ENCODE measurements at places on chromosomes 12 and 14.

DNA sequence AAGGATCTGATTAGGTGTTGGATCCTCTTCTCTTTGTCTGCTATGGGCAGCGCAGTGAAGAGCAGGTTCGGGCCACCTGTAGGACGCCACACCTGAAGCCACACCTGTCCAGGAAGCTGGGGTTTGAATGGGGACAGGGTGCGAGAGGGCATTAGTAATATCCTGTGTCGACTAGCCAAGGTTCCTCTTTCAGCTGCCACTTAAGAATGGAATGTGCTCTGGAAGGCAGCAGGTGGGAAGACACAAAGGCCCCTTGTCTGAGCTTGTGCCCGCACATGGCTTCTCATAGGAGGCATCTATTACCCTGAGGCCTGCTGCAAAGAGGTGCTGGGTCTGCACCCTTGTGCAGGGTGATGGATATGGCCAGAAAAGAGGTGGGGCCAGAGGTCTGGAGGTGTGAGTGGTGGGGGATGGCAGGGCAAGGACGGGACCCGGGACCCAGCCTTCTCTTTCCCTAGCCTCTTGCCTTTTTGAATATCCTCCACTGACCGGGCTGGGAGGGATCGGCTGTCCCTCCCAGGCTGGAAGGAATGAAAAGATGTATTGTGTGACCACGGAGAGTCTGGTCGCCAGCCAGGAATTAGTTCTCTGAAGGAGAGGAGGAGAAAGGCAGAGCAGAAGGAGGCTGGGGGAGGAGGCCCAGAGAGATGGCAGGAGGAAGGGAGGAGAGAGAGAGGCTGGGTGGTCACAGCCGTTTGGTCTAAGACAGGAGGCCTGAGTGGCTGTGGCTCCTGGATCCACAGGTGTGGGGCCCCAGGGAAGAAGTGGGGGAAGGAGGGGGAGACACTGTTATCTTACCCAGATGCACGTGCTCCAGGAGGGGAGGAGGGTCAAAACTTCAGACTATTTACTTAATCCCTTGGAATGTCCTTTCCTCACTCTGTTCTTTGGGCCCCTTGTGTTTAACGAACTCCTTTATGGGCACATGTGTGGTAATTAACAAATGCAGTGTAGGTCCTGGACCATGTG, 101.5 kb downstream of the SMOC1 start:
- no peaks in the 10 kb centered on the region for H3K4me1 ChIP-seq
- no peak for DNase-seq
- peaks cover 20% of the 10 kb centered on the region for H3K27me3 ChIP-seq
- no peak overlapping the region for H3K27ac ChIP-seq

GRCh38 chr14:103833711-103834110, 13.7 kb downstream of the PPP1R13B start:
- no peak overlapping the region for H3K27ac ChIP-seq
- H3K36me3 ChIP-seq = no peaks in the 10 kb centered on the region
- no peak overlapping the region for H3K4me3 ChIP-seq
- H3K4me1 ChIP-seq = peaks cover 3% of the 10 kb centered on the region
- DNase-seq = no peak

DNA sequence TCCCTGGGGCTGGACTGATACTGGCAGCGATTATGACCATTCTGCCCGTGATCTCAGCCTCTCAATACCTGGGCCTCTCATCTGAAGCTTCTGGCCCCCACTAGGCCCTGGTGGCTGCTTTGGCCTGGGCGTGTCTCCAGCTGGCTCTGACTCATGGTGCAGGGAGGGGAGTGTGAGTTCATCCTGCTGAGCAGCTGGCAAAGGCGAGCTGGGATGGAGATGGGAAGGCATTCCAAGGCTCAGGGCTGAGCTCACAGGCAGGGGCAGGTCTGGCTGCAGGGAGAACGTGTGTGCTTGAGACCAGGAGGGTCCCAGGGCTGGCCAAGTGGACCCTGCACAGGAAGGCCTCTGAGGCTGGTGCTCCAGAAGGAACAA, 221.8 kb downstream of the TMEM121 start:
- H3K4me3 ChIP-seq = peak overlapping the region; percentile 83
- H3K27me3 ChIP-seq = no peaks in the 10 kb centered on the region
- no peaks in the 10 kb centered on the region for H3K36me3 ChIP-seq
- DNase-seq = no peak
- peaks cover 43% of the 10 kb centered on the region for H3K4me1 ChIP-seq

DNA sequence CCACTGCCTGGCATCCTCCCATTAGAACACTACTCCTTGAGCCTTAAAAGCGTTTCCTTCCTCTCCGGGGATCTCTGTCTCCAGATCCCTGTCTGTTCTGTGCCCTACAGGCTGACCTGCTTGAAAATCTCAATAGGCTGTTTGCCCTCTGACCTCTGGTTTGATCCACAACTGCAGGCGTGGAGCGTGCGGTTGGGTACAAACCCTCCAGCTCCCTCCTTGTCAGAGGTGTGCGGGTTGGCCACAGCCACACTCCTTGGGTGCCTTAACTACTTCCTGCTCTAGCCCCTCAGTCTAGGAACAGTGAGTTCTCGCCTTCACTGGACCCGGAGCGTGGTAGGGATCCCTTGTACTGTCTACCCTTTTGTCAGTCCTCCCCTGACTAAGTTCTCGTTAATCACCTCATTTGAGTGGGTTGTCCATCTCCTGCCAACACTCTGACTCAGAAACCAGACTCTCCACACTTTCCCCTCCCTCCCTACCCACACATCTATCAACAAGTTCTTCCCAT, 33.1 kb downstream of the CMKLR1 start:
- peaks cover 50% of the 10 kb centered on the region for H3K27me3 ChIP-seq
- H3K27ac ChIP-seq = no peak overlapping the region
- no peaks in the 10 kb centered on the region for H3K36me3 ChIP-seq
- H3K4me1 ChIP-seq = no peaks in the 10 kb centered on the region

DNA sequence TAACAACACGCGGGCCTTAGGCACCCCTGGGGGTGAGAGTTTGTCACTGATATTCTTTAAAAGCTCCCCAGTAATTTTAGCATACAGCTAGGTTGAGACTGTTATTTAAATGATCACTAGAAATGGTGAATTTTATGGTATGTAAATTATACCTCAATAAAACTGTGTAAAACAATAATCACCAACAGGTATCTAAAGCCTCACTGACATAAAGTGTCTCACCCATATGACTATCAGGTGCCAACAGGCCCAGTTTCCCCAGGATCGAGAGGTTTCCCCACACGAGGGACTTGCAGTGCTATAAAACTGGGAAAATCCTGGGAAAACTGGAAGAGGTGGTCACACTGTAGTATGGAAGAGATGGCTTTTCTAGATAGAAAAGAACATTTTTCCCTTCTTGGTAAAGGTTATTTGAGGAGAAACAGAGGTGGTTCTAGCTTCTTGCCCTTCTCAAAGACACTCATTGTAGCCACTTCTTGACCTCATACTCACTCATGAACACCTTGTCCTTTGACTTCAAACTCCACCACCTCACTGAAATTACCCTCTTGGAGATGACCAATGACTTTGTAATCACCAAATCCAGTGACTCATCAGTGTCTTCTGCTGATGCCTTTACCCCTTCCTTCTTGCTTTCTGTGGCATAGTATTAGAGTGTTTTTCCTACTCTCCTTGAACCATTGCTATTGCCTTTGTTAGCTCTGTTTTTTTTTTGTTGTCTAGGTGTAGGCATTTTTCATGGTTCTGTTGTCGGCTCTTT, 24.8 kb upstream of the NUBPL start:
- no peaks in the 10 kb centered on the region for H3K36me3 ChIP-seq
- H3K4me3 ChIP-seq = no peak overlapping the region
- no peak overlapping the region for H3K27ac ChIP-seq
- peaks cover 3% of the 10 kb centered on the region for H3K27me3 ChIP-seq
- DNase-seq = no peak

GRCh38 chr14:105476097-105476830, 1.6 kb downstream of the CRIP2 start:
- peaks cover 32% of the 10 kb centered on the region for H3K4me1 ChIP-seq
- H3K36me3 ChIP-seq = peaks cover 8% of the 10 kb centered on the region
- peaks cover 9% of the 10 kb centered on the region for H3K27me3 ChIP-seq
- DNase-seq = no peak
- no peak overlapping the region for H3K4me3 ChIP-seq

DNA sequence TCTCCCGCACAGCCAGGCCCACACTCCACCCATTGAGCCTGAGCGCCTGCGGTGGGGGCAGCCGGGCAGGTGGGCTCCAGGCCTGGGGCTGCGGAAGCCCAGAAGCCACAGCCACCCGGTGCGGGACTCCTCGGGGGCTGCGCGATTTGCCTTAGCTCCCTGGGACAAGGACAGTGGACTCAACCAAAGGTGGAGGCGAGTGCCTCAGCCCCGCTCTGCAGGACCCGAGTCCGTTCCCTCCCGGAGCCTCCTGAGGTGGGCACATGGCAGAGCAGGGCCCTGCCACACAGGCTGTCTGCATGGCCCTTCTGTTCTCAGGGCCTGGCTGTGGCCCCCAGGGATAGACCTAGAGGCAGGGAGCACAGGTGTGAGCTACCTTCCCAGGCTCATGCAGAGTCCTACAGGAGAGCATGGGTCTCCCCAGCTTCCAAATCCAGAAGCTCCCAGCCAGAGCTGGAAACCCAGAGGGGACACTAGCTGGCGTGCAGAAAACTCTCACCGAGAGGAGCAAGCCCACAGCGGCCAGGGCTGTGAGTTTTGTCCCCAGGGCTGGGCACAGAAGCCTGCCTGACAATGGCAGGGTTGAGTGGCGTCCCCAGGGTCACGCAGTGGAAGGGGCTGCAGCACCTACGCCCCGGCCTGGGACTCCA, 22.2 kb upstream of the LRTM2 start:
- H3K27ac ChIP-seq = no peak overlapping the region
- H3K4me3 ChIP-seq = peak overlapping the region; percentile 87
- H3K4me1 ChIP-seq = peaks cover 25% of the 10 kb centered on the region
- H3K27me3 ChIP-seq = no peaks in the 10 kb centered on the region

GRCh38 chr12:6374028-6374785, 1.2 kb downstream of the SCNN1A start:
- DNase-seq = no peak
- no peaks in the 10 kb centered on the region for H3K4me1 ChIP-seq
- H3K36me3 ChIP-seq = peaks cover 5% of the 10 kb centered on the region
- H3K4me3 ChIP-seq = no peak overlapping the region
- peaks cover 65% of the 10 kb centered on the region for H3K27me3 ChIP-seq
- H3K27ac ChIP-seq = no peak overlapping the region

DNA sequence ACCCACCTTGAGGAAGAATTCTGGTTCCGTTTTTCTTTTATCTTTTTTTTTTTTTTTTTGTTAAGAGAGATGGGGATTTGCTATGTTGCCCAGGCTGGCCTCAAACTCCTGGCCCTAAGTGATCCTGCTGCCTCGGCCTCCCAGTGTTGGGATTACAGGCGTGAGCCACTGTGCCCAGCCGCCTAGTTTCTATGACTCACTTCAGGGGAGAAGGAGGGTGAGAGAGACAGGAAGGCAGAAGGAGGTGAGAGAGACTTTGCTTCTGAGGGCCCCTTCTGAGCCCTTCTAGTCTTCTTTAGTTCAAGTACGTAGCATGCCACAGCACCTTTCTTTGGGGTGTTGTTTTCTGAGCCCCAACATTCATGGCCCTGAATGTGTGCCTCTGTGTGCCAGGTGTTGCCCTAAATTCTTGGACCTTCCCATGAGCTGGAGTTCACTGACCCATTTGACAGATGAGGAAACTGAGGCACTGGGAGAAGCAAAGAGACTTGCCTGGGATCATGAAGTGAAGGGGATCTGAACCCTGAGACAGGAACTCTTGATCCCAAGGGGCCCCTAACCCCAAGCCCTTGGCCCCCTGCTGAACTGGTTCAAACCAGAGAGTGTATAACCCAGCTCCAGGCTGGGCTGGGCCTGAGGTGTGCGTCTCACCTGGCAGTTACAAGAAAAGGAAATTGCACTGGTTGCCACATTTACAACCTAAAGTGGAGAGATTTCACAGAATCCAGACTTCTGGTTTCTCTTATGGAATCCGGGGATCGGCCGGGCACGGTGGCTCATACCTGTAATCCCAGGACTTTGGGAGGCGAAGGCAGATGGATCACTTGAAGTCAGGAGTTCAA, 20.8 kb downstream of the SH2B3 start:
- H3K4me3 ChIP-seq = no peak overlapping the region
- H3K4me1 ChIP-seq = peaks cover 68% of the 10 kb centered on the region
- peak overlapping the region; percentile 98 for H3K27ac ChIP-seq
- DNase-seq = no peak

- no peaks in the 10 kb centered on the region for H3K4me1 ChIP-seq
- H3K27me3 ChIP-seq = peaks cover 3% of the 10 kb centered on the region
- no peak for DNase-seq
- no peak overlapping the region for H3K4me3 ChIP-seq
- H3K36me3 ChIP-seq = no peaks in the 10 kb centered on the region
- H3K27ac ChIP-seq = no peak overlapping the region
These were observed 1397.3 kb upstream of the TMEM132C start for GRCh38 chr12:126869644-126870043.

DNA sequence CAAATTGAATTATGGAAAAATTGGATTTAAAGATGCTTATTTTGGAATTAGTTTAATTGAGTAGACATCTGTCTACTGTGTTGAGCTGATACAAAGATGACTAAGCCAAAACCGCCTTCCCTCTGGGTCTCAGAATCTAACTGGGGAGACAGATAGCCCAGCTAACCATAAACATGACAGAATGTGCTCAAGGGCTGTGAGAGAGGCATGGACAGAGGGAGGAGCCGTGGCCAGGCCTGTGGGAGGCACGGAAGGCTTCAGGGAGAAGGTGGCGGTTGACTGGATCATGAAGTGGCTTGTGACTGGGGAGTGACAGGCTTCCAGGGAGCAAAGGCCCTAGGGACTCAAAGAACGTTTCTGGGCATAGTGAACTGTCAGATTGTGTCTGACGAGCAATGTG, 74.6 kb downstream of the DACT1 start:
- H3K36me3 ChIP-seq = no peaks in the 10 kb centered on the region
- no peak overlapping the region for H3K4me3 ChIP-seq
- DNase-seq = no peak
- H3K27ac ChIP-seq = no peak overlapping the region

DNA sequence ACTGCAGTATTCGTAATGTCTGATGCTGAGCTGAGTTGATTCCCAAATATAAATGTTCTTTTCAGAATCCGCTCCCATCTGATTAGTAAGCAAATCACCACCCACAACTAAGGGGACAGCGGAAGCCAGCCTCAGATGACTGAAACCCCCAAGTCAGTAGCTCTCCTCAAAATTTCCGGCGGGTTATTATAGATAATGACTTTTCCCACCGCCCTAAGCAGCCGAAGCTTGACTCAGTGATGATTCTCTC, 469 bp upstream of the LRFN5 start:
- H3K4me1 ChIP-seq = peaks cover 53% of the 10 kb centered on the region
- no peaks in the 10 kb centered on the region for H3K36me3 ChIP-seq
- H3K27ac ChIP-seq = no peak overlapping the region
- DNase-seq = no peak
- H3K4me3 ChIP-seq = peak overlapping the region; percentile 89

GRCh38 chr12:31582155-31582554, 8.8 kb downstream of the DENND5B start:
- no peak overlapping the region for H3K27ac ChIP-seq
- peaks cover 13% of the 10 kb centered on the region for H3K36me3 ChIP-seq
- H3K4me3 ChIP-seq = no peak overlapping the region
- DNase-seq = no peak
- no peaks in the 10 kb centered on the region for H3K27me3 ChIP-seq
- H3K4me1 ChIP-seq = peaks cover 65% of the 10 kb centered on the region

- peak overlapping the region; percentile 97 for H3K27ac ChIP-seq
- H3K27me3 ChIP-seq = no peaks in the 10 kb centered on the region
- H3K4me3 ChIP-seq = peak overlapping the region; percentile 76
- DNase-seq = no peak
These were observed 146.0 kb upstream of the PLEKHG7 start for GRCh38 chr12:92556637-92557421.

GRCh38 chr14:100651999-100652508, 64.8 kb upstream of the BEGAIN start:
- H3K36me3 ChIP-seq = no peaks in the 10 kb centered on the region
- DNase-seq = no peak
- no peak overlapping the region for H3K4me3 ChIP-seq
- peaks cover 25% of the 10 kb centered on the region for H3K27me3 ChIP-seq

Measured in naive B cell (primary cell).